ENCODE measurements at places on chromosomes 6 and 20. TPM values are rescaled to one million over a fixed set of nuclear protein-coding genes. Genes with fewer than 3 reads are reported as not detected.

The LEMD2 gene
- 58.5 TPM for total RNA-seq

The FLRT3 gene
- total RNA-seq = 0.51 TPM

The MYLK2 gene
- total RNA-seq = 8.5 TPM

The LY6G6C gene
- not detected for total RNA-seq

The GRIK2 gene
- 0.34 TPM for total RNA-seq

The CTCFL gene
- total RNA-seq = not detected

The ERGIC3 gene
- 484 TPM for total RNA-seq

The RAMACL gene
- total RNA-seq = 6.6 TPM

The ISM1 gene
- 0.09 TPM for total RNA-seq

The GATA5 gene
- not detected for total RNA-seq

The CDH4 gene
- total RNA-seq = 0.17 TPM

The CEP57L1 gene
- total RNA-seq = 17.9 TPM

The MYCT1 gene
- 112 TPM for total RNA-seq

The BPIFB2 gene
- total RNA-seq = not detected

The SMLR1 gene
- not detected for total RNA-seq

The TSBP1 gene
- total RNA-seq = not detected

The SLC17A9 gene
- 11.8 TPM for total RNA-seq

The HLA-DRB1 gene
- total RNA-seq = not detected

The HCK gene
- total RNA-seq = not detected

The SEMG1 gene
- total RNA-seq = not detected

The TFAP2A gene
- total RNA-seq = under 0.01 TPM

The QKI gene
- 307 TPM for total RNA-seq

The ATXN1 gene
- total RNA-seq = 14.3 TPM

The OR12D1 gene
- total RNA-seq = not detected

Measured in dermis blood vessel endothelial cell (primary cell).